ENCODE measurements at places on chromosomes 4 and X. TPM values are rescaled to one million over a fixed set of nuclear protein-coding genes. Genes with fewer than 3 reads are reported as not detected.

The PAGE5 gene
- not detected for polyA plus RNA-seq

DNA sequence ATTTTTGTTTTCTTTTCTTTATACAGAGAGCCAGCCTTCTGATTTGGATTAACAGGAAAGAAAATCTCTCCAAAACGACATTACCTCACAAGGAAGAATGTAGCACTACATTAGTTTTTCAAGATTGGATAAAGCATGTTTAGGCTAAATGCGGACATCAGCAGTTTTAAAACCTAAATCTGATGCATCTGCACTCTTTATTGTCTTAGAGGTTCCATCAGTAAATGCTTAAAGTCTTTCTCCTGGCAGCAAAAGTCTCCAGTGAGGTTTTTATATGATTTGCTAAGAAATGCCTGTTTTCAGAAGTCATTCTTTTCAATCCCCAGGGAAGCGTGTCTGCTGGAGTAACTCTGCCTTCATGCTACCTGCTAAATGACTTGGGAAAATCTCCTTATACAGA is 912.9 kb upstream of the INTU start:
- no peak for DNase-seq

GRCh38 chr4:8107146-8107657 is 51.4 kb downstream of the ABLIM2 start:
- DNase-seq, result no peak

The IL3RA gene
- 27.2 TPM for polyA plus RNA-seq

- no peak for DNase-seq
Observed at GRCh38 chrX:130746709-130747342, 156.2 kb downstream of the ENOX2 start.

- DNase-seq, result no peak
Observed at GRCh38 chr4:3644849-3645627, 112.8 kb upstream of the LRPAP1 start.

The UNC5C gene
- 32.4 TPM for polyA plus RNA-seq

GRCh38 chr4:98838531-98838930 is 90.4 kb downstream of the EIF4E start:
- no peak for DNase-seq

The FRG1 gene
- 61.7 TPM for polyA plus RNA-seq

DNA sequence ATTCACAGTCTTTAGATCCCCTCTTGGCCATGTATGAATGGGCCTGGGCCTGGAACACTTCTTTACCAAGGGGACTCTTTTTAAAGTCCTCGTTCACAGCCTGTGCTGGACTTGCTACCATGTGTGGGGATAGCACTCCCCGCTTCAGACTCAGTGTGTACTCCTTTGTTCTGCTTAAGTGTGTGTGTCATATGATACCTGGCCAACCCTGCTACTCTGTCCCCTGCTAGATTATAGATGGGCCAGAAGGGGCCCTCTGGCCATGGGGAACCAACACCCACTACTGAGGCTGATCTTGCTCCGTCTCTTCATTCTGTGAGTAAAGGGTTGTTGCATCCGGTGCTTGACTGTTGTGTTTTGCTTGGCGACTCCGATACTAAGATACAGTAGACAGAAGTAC is 8.0 kb downstream of the CCDC110 start:
- DNase-seq, result no peak

DNA sequence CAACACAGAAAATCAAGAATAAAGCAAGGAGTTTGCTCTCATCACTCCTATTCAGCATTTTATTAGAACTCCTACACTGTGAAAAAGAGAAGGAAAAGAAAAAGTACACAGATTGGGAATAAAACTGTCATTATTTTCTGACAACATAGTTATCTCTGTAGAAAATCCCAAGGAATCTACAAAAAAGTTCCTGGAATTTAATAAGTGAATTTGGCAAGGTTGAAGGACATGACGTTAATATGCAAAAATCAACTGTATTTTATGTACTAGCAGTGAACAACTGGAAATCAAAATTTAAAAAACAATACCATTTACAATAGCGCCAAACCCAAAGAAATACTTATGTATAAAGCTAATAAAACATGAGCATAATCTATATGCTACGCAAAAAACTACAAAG is 26.3 kb downstream of the CHIC2 start:
- no peak for DNase-seq
